ENCODE measurements at places on chromosomes 6 and 20.

DNA sequence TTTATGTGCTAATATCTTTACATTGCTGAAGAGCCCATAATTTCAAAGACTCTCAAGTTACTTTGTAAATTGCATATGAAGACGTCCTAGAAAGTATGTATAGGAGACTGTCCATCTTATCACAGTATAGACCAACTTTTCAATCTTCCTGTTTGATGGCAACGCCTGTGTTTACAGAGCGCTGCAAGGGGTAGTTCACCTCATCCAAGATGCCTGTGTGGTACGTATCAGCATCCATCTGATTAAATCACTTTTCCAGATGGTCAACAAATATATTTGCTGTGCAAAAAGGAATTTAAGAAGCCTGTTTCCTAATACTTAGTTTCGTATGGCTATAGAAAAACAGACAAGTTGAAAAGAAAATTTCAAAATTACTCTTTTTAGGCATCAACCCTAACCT lies 17.9 kb upstream of the PDE10A start:
- no peak for DNase-seq

- DNase-seq = no peak
Measured at GRCh38 chr6:131766631-131767030, 41.2 kb upstream of the ENPP1 start.

GRCh38 chr6:161954699-161955276 lies 680.9 kb upstream of the AGPAT4 start:
- no peak for DNase-seq

DNA sequence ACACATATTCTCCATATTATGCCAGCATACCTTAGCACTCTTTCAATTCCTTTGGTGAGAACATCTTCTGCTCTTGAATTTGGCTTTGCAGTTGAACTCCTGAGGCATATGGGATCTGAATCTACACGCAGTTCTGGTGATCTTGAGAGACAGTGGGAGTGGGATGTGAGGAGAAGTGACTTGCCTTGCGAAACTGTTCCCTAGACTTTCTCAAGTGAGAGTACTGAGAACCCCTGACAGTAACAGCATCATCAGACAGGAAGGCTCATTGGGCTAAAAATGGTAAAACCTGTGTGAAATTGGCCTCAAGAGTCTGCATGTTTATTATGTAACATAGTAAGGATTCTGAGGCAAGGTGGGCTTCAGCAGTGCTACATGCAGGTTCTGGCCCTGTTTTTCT lies 49.1 kb upstream of the CEP85L start:
- no peak for DNase-seq

GRCh38 chr6:16705081-16705993 lies 55.9 kb downstream of the ATXN1 start:
- DNase-seq = no peak

- peak; percentile 59 for DNase-seq
Measured at GRCh38 chr6:54846857-54847674, 495 bp downstream of the FAM83B start.

- no peak for DNase-seq
Measured at GRCh38 chr6:161163466-161164181, 110.2 kb downstream of the AGPAT4 start.

DNA sequence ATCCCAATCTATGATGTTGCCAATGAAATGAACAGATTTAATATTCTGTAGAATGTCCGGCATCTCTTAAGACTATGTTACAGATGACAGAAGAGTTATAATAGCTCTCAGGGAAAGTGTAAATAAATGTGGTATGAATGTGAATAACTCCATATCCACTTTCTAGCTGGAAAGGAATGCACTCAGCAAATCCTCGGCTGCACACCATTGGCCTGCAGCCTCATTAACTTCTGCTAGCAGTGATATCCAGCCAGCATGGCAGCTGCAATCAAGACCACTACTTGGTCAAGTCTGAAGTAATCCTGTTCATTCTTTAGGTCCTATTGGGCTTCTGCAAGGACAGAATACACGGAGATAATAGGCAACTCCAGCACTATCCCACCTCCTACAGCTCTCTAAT lies 17.3 kb upstream of the MICA start:
- DNase-seq = no peak

DNA sequence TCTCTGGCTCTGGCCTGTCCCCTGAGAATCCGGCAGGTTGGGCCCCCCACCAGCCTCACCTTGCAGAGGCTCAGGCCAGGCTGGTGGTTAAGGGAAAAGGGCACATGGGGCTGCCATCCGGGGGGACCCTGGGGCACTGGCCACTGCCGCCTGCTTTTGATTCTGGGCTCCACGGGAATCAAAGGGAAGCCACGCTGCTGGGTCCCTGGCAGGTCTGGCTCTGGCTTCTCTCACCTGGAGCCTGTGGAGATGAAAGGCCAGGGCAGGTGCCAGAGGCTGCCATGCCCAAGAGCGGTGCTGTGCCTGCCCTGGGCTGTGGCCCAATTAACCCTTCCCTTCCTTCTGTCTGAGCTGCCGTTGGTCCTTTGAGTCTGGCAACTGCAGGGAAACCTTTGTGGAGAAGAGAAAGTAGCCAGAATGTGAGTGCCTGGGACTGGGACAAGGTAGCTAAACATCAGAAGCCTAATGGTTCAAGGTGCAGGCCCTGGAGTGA lies 9.4 kb upstream of the CDH22 start:
- DNase-seq = no peak

- DNase-seq = no peak
Measured at GRCh38 chr6:112466373-112467151, 119.4 kb downstream of the RFPL4B start.

DNA sequence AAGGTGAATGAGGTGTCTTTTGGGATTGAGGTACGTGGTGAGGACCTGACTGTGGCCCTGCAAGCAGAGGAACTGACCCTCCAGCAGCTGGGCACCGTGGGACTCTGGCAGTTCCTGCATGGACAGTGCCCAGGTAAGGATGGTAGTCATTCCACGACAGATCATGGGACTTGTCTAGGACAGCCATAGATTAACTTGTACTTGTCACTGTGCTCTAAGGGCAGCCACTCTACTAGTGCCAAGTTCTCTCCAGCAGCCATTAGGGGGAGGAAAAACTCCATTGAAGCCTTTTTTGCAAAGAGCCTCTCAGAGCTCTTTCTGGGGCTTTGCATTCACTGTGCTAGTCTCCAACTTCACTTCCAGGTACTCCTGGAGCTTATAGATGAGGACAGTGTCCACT lies 20.4 kb downstream of the TAF11 start:
- DNase-seq = no peak

DNA sequence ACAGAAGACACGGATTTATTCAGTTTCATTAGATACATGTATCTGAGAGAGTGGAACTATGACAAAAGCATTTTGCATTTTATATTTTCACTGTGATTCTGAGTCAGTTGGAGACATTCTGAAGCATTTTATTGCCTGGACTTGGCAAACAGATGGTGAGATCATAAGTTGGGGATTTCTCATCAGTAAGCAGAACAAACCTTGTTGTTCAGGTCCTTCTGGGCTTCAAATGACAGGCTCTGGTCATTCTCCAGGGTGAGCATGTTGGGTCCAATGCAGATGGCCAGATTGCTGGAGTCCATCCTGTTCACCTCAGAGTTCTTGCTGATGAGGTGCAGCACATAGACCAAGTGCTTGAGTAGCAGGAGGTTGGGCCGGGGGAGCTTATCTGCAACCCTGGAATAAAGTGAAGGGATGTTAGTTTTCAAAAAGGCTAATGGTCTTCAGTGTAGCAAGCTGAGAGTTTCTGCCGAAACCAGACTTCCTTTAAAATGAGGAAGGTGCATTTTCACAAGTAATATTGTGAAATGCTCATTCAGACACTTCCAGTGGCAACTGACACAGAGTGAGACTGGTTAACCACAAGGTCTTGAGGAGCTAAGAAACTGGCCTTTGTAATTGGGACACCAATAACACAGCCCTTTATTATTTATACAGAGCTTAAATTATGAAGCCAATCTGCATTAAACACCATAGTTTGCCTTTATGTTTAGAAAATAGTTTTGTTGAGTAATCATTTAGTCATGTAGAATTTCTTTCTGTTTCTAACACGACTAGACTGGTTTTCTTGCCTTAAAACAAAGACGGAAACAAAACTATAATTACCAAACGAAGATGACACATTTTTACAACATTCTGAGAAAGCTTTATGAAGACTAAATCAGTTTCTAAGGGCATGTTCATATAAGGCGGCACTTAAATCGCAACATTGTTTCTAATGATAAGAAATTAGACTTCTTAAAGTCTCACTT lies 5.6 kb downstream of the TAGAP start:
- no peak for DNase-seq

- DNase-seq = no peak
Measured at GRCh38 chr6:112595841-112596240, 248.7 kb downstream of the RFPL4B start.

DNA sequence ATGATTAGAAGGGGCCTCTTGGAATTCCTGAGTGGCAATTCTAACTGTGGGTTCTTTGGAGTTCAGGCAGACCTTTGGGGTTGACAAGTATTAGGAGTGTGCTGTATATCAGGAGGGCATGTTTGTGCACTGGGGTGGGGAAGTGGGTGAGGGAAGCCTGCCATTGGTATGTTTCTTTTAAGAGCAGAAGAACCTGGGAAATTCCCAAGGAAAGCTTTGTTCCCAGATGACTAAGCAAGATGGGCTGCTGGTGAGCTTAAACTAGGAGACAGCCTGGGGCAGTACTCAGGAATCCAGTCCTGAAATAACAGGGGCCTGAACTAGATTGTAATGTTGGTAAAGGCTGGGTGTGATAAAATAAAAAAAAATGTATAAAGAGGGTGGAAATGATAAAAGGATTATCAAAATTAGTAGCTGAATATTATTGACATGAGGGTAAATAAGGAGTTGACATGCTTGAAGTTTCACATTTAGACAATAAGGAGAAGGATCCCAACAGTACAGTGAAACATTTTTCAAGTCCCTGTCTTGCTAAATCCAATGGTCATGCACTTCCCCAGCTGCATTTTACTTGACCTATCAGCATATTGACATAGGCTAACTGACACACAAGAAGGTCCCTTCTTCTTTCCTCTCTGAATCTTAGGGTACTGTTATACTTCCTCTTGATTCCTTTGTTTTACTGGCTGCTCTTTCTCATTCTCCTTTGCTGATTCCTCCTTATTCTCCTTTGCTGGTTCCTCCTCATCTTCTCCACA lies 18.4 kb upstream of the IFNGR1 start:
- DNase-seq = no peak

DNA sequence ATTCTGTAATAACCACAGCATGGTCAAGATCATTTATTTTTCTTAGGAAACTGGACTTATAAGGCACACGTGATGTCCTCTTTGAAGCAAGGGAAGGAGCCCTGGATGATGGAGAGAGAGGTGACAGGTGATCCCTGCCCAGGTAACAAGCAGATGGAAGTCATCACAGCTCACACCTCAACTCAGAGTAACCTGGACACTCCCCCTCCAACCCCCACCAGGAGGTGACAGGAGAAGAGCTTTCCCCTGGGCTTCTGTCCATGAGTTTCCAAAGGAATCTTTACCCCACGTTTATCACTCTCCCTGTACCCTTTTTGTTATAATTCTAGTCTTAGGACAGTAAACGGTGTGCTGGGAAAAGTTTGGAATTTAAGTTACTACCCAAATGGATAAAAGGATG lies 28.4 kb downstream of the ZNF334 start:
- DNase-seq = no peak

DNA sequence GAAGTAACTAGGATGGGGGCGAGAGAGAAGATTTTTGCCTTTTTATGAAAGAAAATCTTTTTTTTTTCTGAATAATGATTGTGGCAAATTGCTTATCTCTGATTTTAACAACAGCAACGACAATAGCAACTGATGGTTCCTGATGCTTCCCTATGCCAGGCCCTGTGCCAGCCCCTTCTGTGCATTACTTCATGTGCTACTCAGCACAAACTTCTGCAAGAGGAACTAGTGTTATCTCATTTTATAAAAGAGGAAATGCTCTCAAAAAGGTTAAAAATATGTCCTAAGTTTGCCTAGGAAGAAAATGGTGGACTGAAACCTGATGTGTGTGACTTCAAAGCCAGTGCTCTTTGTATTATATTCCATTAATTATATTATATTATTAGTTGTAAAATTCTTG lies 74.0 kb upstream of the RALGAPA2 start:
- DNase-seq = no peak

- no peak for DNase-seq
Measured at GRCh38 chr6:36719126-36719525, 21.5 kb downstream of the RAB44 start.

DNA sequence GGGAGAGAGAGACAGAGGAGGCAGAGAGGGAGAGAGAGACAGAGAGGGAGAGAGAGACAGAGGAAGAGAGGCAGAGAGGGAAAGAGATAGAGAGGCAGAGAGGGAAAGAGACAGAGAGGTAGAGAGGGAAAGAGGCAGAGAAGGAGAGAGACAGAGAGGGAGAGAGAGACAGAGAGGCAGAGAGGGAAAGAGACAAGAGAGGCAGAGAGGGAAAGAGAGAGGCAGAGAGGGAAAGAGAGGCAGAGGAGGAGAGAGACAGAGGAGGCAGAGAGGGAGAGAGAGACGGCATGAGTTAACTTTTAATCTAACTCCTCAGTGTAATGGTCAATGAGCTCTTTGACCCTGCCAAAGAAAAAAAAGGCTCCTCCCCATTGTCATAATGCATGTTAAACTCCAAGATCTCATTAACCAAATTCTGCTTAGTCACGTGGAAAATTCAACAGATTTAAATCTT lies 7.1 kb downstream of the ELOVL2 start:
- peak; percentile 13 for DNase-seq

GRCh38 chr6:33193619-33194018 lies 1.4 kb upstream of the COL11A2 start:
- DNase-seq = no peak

- DNase-seq = no peak
Measured at GRCh38 chr20:17712201-17712600, 12.4 kb downstream of the BANF2 start.

GRCh38 chr6:35142588-35143569 lies 1.7 kb upstream of the TCP11 start:
- no peak for DNase-seq

DNA sequence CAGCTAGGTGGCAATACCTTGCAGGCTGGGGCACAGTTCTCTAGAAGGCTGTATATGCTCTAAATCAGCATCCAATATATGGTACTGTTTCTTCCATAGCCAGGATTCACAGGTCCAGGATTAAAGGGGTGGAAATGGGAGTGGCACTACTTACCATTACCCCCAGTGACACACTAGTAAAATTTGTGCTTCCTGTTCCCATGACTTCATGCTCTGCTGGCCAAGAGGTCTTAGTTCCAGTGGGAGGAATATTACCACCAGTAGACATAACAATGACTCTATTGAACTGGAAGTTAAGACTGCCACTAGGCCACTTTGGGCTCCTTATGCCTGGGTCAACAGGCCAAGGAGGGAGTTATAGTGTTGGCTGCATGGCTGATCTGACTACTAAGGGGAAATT lies 174.3 kb upstream of the TNFAIP3 start:
- no peak for DNase-seq

DNA sequence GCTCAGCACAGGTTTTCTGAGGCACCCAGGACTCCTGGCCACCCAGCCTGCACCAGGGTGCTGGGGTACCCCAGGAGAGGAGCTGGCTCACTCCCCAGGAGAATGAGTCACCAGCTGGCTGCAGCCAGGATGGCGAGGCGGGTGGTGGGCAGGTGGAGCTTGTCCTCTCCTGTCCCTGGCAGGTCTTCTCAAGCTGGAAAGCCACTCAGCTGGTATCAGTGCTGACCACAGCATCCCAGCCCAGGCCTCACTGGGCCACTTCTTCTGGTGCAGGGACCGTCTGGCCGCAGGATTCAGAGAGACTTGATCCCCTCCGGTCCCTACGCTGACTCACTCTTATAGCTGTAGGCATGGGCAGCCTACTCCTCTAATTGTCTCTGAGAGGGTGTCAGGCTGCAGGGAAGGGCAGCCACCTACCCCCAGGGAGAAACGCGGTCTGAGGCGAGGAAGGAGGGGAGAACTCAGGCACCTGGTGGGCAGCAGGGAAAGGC lies 22.2 kb downstream of the TFEB start:
- DNase-seq = no peak

- no peak for DNase-seq
Measured at GRCh38 chr6:143839196-143839595, 3.9 kb upstream of the LTV1 start.
